ENCODE measurements at places on chromosomes 4 and X.

- DNase-seq, result peak; percentile 1
These were observed 104.4 kb upstream of the RAB40AL start for GRCh38 chrX:102832661-102833060.

DNA sequence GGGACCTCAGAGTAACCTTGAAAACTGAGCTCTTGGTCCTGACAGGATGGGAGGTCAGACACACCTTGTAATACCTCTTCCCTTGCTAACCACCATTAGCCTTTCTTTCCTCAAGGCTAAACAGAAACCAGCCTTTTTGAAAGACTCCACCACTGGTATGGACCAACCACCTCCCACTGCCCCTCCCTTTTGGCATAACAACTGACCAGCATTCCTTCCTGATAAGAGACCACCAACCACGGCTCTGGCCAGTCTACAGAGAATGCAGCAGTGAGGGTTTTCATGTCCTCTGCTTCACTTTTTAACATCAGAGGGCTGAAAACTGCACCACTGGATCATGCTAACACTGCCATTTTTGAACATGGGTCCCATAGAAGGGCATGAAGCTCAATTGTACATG is 100.2 kb upstream of the MID1IP1 start:
- DNase-seq, result no peak

- DNase-seq, result no peak
These were observed at the start of gene RBM47 for GRCh38 chr4:40629401-40630334. RBM47 (minus strand) TSS chr4:40629864; CDS start chr4:40438893, 190,971 bp downstream.

- DNase-seq, result no peak
These were observed 11.9 kb upstream of the ASIC5 start for GRCh38 chr4:155877971-155878370.

DNA sequence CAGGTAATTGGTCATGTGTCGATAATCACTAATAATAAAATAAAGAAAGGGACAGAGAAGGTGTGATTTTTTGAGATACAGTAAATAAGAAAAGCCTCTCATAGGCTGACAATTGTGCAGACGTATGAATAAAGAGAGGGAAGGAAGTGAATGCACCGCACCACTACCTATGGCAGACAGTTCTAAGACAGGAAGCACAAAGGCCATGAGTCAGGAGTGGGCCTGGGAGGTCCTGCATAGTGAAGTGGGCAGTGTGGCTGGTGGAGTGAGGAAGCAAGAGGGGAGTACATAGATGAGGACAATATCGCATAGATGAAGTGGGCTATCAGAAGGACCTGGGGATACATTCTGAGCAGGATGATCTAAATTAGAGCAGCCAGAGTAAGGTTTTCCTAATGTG is 75.6 kb downstream of the BMP3 start:
- DNase-seq, result no peak

DNA sequence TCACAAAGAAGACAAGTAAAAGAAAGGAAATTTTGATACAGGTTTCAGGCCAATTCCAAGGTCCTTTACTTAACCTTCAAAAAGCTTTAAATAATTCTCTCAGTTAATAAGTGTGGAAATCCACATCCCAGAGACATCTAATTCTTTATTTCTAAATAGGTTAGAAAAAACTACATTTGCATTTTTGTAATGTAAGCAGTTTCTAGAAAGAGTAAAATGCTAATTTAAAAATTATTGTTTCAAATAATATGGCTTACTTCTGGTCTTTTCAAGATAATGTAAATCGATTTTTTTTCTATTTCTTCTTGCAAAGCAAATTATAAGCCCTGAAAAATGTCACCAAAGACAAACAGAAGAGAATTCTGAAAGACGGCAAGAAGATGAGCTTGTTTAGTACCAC is 180.4 kb upstream of the HHIP start:
- DNase-seq, result no peak

- no peak for DNase-seq
These were observed 23.9 kb downstream of the ARHGAP36 start for GRCh38 chrX:131081772-131082740.

- DNase-seq, result no peak
These were observed 169.9 kb upstream of the ATP6AP2 start for GRCh38 chrX:40410859-40411258.

GRCh38 chr4:24876431-24876830 is 36.4 kb downstream of the CCDC149 start:
- no peak for DNase-seq

- DNase-seq, result no peak
These were observed 204.3 kb downstream of the TRAM1L1 start for GRCh38 chr4:116881077-116881476.

DNA sequence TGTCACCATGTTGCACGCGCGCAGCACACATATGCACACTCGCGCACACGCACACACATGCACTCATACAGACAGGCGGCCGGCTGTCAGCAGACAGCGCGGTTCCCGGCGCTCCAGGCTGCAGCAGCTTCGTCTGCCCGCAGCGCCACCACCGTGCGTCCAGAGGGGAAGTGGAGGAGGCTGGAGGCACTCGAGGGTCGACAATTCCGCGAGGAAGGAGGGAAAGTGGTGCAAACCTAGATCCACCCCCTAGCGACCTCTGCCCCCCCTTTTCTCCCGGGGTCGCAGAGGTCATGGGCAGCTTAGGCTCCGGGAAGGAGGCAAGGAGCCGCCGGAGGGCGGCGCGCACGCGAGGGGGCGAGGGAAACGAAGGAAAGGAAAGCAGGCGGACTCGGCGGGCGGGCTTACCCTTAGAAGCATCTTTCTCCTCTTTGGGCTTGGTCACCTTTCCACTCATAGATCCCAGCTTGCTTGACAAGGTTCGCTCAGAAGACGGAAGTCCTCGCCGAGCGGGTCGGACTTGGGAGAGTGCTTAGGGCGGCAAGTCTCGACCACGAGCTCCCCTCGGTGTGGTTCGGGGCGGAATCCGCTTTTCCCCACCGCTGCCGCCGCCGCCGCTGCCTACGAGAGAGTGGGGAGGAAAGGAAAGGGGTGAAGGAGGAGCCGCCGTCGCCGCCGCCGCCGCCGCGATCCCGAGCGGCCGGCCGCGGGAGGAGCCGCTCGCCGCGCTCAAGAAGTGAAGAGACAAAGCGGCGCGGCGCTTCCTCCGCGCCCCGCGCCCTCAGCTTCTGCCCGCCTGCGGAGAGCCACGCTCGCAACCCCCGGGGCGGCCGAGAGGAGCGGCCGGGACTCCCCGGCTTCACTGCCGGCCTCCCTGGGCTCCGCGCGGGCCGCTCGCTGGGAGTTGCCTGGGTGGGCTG is 326.6 kb upstream of the F9 start:
- DNase-seq, result no peak

DNA sequence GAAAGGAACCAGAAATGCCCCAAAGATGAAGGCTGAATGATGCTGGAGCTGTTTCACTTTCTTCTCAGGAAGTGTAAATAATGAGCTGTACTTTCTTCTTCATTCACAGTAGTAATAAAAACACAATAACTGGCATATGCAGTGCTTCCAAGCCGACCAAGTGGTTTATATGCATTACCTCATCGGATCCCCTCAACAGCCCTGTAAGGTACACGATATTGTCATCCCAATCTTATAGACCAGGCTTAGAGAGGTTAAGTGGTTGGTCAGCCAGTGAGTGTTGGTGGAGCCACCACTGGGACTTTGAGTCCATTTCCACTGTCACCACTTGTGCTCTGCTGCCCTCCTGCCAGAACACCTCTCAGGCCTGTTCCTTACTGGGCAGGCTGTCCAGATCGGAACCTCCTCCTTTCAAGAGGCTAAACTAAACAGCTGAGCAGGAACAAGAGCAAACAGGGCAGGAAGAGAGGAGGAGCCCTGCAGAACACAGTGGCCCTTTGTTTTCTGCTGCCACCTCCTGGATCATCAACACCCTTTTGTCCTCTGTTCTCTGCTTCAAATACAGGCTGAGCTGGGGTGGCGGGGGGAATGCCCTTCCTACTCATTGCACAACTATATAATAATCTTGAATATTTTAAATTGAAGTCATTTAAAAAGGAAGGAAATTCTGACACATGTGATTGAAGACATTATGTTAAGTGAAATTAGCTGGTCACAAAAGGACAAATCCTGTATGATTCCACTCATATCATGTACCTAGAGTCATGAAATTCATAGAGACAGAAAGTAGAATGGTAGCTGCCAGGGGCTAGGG is 112.5 kb upstream of the ATP6AP2 start:
- DNase-seq, result peak; percentile 67

DNA sequence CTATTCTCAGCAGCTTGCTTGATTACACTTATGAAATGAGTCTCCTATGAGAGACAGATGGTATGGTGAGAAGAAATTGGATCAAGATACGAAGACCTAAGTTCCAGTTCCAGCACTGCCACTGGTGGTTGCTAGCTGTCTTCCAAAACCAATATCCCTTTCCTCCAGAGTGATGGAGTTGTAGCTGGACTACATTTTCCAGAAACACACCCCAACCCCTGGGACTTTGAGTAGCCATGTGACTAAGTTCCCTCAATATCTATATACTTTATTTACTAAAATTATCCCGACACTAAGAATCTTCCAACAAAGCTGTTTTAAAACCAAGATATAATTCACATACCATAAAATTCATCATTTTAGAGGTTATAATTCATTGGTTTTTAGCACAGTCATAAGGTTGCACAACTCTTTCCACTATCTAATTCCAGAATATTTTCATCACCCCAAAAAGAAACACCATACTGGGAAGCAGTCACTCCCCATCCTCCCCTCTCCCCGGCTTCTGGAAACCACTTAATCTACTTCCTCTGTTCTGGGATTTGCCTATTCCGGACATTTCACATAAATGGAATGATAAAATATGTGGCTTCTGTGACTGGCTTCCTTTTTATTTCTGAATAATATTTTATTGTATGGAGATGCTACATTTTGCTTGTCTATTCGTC is 118.0 kb downstream of the MANBA start:
- no peak for DNase-seq

DNA sequence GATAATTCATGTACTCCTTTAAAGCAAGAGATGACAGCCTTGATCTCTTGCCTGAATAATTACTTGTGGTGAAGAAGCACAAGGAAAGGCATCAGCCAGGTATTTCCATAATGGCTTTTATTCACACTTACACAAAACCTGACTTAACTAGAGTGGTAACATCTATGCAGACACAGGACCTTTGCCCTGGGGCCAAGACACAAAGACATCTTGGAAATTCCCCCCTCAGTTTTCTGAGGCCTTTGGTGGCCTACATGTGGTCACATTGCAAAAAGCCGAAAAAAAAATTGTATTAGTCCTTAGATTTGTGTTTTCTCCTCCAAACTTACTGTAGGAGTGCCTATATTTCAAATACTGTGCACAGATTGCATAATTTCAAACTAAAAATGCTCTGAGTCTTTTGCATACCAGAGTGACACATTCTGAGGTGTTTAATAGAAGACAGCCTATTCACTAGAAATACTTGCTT is 172.4 kb downstream of the PDGFC start:
- no peak for DNase-seq

- DNase-seq, result no peak
These were observed 36.7 kb upstream of the SORCS2 start for GRCh38 chr4:7155590-7156071.

DNA sequence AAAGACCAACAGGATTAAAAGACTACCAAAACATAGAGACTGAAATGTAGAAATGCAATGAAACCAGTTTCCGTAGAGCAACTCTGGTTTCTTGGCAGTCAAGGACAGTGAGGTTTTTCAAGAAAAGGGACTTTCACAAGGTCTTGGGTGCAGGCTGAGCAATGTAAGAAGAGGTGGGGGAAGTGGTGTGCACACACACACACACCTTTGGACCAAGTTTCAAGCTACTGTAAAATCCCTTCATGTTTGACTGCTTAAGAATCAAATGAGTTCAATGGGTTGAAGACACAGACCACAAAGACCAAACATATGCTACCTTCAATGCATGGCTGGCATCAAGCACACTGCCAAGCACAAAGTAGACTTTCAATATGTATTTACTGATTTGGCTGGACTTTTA is 17.8 kb upstream of the MCF2 start:
- no peak for DNase-seq

DNA sequence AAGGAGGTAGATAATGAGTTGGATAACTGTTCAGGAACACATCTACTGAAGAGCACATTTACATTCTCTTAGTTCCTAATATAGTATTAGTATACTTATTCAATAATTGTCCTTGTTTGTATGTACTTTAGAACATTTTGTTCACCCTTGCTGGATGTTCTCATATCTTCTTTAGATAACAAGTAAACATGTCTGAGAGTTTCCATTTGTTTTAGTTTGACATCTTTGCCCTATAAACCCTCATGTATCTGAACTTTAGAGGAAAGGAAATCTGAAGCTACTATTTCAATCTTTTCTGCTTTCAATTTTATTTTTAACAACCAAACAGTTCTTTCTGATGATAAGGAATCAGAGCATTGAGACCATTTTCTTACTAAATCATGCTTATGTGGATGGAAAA is 518.6 kb downstream of the RPA4 start:
- DNase-seq, result no peak

DNA sequence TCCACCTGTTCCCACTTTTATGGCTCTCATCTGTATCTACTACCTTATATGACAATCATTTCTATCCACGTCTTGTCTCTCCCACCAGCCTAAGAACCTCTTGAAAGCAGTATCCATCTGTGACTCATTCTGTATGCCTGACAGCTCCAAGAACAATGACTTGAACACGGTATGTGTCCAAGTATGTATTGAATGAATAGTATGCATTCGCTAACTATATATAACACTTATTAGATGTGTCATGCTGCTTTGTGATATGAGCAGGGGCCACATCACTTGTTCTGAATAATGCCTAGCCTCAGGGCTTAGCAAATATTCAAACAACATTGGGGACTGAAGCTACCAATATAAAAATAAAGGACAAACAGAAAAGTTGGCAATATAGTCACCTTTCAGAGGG is 4.9 kb downstream of the OPHN1 start:
- no peak for DNase-seq

GRCh38 chrX:39602195-39602594 is 495.6 kb downstream of the BCOR start:
- no peak for DNase-seq

GRCh38 chrX:6383917-6384316 is 151.0 kb downstream of the VCX3A start:
- DNase-seq, result no peak

- no peak for DNase-seq
These were observed 45.8 kb upstream of the GIMD1 start for GRCh38 chr4:106414366-106414765.

DNA sequence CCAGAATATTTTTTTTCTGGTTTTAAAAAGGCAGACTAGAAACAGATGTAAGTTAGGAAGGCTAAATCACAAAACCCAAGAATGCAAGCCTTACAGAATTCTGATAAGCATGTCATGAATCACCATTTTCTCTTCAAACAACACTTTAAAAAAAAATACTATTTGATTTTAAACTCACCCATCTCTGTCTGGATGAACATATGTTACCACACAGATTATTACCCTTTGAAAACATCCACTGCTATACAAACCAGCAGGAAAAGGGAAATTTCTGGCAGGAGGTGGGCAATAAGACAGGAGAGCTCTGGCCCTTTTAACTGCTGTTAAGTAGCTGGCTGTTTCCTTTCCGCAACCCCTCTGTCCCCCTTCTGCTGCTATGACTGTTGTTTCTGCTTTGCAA is 317.7 kb upstream of the NOCT start:
- no peak for DNase-seq

GRCh38 chr4:176805155-176805554 is 12.4 kb upstream of the VEGFC start:
- DNase-seq, result no peak

GRCh38 chr4:146029939-146030710 is 91.5 kb upstream of the ZNF827 start:
- no peak for DNase-seq

Measured in NCI-H1417 treated with DMSO at 0.1 percent for 48 hours (cell line).